ENCODE measurements at places on chromosomes 12 and 14.

DNA sequence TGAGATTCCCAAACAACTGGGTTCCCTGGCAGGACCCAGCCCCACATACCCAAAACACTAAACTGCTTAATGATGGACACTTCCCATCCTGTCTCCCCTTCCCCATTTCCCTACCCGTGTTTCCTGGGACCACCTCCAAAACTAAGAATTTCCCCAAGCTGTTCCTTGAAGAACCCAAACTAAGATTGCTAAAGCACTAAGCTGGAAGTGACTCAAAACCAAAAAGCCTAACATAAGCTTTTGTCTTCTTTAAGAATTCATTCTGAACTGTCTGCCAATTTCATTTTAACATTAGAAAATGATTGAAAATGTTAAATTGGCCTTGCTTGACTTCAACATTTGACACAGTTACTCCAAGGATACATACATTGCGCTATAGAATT is 29.5 kb upstream of the STAB2 start:
- no peak for DNase-seq

DNA sequence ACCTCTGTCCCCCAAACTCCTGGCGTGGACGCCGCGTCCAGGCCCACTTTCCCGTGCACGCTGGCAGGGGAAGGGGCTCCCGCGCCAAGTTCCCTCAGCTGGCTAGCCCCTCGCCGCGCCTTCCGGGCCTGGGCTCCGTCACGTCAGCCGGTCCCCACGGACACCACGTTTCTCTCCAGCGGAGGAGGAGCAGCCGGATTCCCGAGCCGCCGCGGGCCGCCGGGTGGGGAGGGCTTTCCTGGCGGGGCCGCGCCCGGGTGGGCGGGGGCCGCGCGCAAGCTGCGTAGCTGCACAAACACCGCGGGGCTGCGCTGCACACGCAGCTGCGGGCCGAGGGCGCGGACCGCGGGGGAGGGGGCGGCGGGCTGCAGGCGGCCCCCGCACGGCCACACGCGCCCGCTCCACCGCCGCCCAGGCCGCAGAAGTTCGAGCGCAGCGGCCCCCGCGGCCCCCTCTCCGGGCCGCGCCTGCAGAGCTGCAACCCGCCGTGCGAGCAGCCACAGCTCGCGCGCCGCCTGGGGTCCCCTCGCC is 45.1 kb upstream of the PNMA1 start:
- no peak for DNase-seq

DNA sequence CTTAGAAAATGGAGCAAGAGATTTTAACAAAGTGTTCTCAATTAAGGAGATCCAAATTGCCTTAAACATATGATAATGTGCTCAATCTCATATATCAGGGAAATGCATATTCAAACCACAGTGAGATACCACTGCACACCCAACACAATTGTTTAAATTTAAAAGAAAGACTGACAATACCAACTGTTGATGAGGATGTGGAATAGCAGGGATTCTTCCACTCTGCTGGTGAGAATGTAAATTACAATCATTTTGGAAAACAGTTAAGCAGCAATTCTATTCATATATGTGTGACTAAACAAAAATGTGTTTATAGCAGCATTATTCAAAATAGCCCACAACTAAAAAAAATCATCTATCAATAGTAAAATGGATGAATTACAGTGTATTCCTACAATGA is 144.2 kb downstream of the KICS2 start:
- DNase-seq: no peak

DNA sequence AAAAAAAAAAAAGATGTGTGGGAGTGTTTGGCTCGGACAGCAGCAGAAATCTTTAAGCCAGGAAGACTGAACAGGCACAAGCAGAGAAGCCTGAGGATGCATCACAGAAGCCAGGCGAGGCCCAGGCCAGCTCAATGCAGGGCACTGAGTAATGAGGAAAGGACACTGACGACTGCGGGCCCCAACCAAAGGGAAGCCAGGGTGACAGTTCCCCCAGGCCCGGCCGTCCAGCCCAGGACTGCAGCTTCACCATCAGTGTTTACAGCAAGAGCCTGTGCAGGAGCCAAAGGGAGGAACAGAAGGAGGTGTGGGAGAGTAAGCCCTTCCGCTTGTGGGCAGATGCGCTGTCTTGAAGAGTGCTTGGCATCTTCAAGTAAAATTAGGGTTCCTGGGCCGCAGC is 205.3 kb upstream of the SFSWAP start:
- DNase-seq: no peak

DNA sequence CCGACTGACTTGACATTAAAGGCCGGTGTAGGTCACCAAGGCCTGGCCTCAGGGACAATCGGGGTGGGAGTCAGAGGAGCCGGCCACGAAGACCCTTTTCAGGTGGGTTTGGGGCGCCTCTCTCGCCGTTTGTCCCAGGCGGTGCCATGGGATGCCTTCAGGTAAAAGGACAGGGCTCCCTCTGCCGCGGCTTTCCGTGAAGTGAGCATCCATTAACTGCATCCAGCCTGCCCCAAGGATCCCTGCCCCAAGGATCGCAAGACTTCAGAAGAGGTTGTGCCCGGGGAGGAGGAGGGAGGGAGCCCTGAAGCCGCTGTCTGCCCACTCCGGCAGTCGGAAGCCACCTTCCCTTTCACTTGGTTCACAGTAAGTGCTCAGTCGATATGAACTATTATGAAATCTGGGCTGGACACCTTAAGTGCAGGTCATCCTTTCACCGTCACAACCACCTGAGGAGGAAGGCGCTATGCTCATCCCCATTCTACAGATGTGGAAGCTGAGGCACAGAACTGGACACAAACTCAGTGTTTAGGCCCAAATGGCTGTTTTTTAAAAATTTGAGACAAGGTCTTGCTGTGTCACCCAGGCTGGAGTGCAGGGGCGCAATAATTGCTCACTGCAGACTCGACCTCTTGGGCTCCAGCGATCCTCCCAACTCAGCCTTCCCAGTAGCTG is 964 bp downstream of the SDS start:
- no peak for DNase-seq

DNA sequence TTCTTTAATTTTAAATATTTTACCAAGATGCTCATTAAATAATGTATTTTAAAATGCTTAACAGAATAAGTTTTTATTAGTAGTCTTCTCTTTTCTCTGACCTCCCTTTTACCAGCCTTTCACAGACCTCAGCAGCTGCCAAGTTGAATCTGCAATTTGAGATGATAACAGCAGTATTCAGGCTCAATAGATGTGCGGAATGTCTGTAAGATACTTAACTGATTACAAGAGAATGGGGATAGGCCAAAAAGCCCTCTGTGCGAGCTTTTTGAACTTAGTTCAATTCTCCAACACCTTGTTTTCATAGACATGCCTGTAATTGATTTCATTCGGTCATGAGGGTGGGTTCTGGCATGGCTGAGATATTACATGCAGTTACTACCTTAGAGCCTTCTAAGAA is 277.2 kb downstream of the TMTC2 start:
- DNase-seq: no peak

GRCh38 chr12:108162207-108162606 is 33.1 kb downstream of the WSCD2 start:
- no peak for DNase-seq

DNA sequence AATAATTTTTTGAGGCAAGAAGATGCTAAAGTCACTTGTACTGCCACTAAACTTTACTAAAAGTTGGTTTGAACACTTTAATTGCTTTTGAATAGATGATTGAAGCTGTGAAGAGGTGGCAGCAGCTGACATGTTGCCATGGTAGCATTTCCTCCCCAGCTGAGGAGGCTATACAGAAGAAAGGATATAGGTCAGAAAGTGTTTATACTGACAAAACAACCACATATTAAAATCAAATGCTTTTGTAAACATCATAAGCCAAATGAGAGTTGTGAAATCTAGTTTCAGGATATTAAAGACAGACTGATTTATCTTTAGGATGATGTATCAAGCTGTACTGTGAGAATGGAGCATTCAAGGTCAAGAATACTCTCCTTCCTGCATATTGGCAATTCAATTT is 41.7 kb downstream of the TSPAN19 start:
- DNase-seq: no peak

GRCh38 chr12:4277857-4278256 is 4.3 kb downstream of the CCND2 start:
- DNase-seq: no peak

GRCh38 chr12:107642240-107642639 is 43.4 kb upstream of the PWP1 start:
- no peak for DNase-seq

GRCh38 chr12:117017807-117018206 is 81.4 kb downstream of the TESC start:
- DNase-seq: no peak

DNA sequence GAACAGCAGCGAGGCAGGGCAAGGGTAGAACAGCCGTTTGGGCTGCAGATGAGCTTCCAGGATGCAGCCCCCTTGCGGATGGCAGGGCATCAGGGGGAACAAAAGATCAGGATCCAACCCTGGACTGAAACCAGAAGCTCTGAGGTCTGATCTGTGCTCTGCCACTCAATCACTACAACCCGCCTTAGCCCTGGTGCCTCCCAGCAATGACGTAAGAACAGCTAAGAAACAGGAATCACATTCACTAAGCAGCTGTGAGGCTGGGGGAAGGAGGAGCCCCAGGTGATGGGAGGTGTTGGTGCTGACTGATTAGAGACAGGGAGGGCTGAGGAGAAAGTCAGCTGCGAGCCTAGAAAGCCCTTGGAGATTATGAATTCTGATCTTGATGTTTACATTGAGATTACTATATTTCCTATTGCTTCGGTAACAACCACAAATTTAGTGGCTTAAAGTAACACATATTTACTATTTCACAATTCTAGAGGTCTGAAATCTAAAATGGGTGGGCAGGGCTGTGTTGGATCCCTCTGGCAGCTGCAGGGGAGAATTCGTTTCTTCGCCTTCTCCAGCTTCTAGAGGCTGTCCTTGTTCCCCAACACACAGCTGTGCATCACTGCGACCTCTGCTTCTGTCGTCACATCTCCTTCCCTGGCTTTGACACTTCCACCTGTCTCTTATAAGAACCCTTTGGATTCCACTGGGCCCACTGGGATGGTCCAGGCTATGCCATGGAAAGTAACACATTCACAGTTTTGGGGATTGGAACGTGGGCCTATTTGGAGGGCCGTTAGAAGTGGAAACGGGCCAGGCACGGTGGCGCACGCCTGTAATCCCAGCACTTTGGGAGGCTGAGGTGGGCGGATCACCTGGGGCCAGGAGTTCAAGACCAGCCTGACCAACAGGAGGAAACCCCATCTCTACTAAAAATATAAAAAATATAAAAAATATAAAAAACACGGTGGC is 6.1 kb upstream of the CD9 start:
- no peak for DNase-seq

- no peak for DNase-seq
Observed at GRCh38 chr14:61119006-61119405, 138.0 kb downstream of the SLC38A6 start.

GRCh38 chr14:79465651-79466050 is 745.7 kb downstream of the DIO2 start:
- no peak for DNase-seq

DNA sequence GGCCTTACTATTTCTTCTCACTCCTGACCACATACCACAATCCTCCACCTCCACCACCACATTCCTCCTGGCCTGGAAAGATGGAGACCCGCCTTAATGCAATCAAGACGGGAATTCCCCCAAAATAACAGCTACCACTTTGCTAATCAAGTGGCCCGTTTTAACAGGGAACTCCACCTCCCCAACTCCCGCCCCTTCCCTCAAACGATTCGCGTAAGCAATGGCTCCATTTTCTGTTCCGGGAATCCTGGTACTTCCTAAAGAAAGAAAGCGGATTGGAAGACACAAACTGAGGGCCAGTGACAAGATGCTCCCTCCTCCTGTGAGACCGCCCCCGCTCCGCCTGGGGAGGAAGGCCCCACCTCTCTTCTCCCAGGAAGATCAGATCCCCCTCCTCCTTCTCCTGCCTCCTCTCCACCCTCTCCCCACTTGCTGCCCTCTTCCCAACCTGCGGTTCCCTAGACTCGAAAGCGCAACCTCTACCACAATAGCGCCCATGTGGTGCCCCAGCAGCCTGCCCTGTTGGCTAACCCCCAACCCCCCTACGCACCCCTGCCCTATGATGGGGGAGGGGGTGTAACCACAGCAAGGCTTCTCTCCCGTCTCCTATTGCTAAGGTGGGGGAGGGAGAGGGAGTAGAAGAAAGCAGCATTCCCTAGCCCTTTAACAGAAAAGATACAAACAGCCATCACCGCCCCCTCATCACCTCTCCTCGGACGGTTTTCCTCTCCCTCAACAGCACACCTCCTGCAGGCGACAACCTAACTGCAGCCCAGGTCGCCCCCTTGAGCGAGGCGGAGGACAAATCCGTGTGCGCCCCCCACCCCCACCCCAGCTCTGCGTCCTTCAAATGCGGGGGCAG is 777 bp downstream of the ARF3 start:
- DNase-seq: no peak

DNA sequence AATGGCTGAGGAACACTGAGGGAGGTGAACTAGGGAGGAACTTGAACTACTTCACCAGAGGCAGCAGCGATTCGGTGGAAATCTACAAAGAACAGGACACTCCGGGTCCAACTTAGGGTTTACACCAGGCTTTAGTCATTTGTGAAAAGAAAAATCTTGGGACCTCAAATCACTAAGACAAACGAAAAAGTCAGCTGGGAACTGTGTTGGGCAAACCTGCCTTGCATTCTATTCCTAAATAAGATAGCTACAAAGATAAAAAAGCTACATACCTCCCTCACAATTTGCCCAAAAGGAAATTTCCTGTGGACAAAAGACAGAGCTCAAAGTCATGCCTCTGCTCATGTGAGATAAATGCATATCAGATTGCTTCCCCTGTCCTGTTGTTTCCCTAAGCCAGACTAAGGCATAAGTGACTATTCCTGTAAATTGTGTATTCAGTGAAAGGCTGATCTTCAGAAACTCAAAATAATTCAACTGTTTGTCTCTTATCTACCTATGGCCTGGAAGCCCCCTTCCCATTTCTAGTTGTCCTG is 106.6 kb downstream of the APAF1 start:
- no peak for DNase-seq

DNA sequence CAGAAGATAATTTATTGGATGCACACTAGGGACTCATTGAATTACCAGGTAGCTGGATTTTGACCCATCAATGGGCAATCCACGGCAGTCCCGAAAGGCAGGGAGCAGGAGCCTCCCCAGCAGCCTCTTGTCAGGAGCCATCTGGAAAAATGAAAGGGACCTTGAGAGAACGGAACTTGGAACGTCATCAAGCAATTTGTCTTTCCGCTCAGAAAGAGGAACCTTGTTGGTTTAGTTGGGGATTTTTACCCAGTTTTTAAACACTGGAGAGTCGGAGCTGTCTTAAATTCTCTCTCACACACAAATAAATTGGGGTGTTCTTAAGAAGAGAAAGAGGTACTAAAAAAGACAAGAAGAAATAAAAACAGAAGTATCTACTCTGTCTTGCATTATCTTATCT is 1351.7 kb upstream of the TMEM132C start:
- DNase-seq: no peak

GRCh38 chr12:108602209-108602705 is 4.4 kb upstream of the TMEM119 start:
- DNase-seq: no peak

- no peak for DNase-seq
Observed at GRCh38 chr12:94762259-94762942, 112.0 kb upstream of the TMCC3 start.

GRCh38 chr14:67963960-67964812 is 144.6 kb downstream of the RAD51B start:
- DNase-seq: no peak

GRCh38 chr12:51493281-51493680 is 68.7 kb downstream of the SLC4A8 start:
- no peak for DNase-seq
